ENCODE measurements at places on chromosomes 6 and 20.

DNA sequence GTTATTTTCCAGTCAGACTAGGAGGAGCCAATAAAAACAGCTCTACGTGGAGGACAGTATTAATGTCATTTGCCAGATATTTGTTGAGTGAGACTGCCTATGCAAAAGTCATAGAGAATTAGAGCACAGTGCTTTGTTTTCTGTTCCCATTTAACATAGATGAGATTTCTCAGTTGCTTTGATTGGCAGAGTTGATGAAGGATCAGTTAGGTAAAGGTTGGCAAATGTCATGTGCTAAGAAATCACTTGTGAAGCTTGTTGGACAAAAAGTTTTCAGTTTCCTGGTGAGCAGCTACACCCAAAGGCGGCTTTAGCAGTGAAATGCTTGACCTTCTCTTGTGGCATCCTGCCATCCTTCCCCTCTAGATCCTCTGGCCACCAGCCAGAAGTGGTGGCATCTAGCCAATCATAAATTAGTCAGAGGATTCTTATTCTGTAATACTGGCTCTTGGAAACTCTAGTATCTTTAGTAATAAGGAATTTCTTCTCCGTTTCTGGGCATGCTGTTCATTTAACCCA is 37.0 kb downstream of the BCKDHB start:
- DNase-seq, result no peak

GRCh38 chr6:155228546-155229166 is 35.2 kb upstream of the CLDN20 start:
- DNase-seq, result no peak

- DNase-seq, result no peak
These were observed 27.6 kb downstream of the PRKN start for GRCh38 chr6:162699961-162700360.

GRCh38 chr6:32178547-32179440 is 589 bp downstream of the RNF5 start:
- DNase-seq, result no peak

GRCh38 chr6:11198663-11199603 is 33.5 kb downstream of the NEDD9 start:
- DNase-seq, result no peak

DNA sequence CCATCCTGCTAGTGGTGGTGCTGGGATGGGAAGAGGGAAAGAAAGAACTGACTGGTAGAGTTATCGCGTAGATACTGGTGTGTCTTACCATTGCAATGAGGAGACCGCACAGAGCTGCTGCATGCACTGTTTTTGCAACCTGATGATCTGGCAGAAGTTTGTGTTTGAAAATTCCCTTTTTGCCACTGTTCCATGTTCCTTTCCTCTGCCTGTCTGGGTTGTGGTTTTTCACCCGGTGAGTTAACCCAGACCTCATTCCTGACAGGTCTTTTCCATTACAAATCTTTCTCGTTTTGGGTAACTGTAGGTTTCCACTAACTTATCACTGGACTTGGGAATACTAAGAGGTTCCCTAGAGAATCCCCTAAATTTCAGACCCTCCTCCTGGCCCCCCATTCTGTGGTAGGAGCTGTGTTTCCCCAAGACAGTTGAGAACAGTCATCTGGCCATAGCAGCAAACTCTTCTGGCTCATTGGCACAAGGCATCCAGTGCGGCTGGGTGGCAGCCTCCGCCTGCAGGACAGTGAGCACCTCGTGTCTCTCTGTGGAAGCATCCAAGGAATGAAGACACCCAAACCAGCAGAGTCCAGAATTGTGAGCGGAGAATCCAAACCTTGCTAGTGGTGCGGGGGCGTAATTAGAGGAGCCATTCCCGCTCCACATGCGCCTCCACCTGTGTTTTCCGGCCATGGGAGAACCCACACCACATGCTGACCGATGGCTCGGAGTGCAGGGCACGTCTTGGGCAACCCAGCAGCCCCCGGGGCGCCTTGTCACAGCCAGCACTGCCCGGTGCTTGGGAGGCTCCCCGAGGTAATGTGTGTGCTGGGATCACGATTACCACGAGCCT is 32.8 kb downstream of the ERMARD start:
- no peak for DNase-seq

DNA sequence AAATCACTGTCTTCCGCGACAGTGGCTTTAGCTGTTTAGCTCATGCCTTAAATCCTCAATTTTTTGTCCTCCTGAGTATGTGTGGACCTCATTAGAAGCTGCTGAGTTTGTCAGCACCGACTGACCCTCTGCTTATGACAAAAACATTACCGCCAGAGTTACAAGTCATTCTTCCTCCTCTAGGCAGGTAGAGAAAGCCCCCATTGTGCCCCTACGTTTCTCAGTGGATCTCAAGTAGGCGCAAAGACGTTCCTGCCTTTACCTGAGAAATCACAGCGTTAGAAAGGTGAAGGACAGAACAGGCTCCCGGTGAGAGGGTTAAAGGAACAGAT is 227.3 kb upstream of the PDE10A start:
- DNase-seq, result no peak

GRCh38 chr6:40551966-40552505 is 35.1 kb downstream of the LRFN2 start:
- peak; percentile 92 for DNase-seq

DNA sequence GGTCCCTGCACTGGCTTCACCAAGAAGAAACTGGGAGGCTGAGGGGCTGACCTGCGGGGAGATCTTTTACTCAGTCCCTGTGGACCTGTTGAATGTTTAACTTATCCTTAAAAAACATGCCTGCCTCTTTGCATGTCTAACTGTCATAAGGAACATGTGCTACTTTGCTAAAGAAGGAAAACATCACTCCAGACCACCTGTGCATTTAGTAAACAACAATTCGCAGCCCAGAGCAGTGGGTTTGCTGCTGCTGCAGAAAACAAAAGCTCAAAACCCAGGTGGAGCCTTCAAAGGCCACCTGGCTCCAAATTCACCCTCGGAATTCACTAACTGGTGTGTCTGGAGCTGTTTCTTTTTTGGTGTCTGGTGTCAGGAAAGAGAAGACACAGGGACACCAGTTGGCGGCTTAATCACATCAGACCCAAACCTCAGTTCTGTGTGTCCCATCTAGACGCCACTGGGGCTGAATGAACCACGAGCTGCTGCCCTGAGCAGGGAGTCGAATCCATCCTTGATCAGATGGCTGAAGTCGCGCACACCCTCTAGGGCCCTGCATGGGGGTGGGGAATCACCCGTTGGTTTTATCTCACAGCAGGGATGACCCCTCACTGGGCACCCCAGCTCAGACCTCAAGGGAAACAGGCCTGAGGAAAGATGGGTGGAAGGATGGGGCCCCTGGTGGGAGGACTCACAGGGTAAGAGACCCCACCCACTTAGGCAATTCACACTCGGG is 344.3 kb downstream of the PREX1 start:
- DNase-seq, result no peak

- DNase-seq, result no peak
These were observed 140.9 kb downstream of the JARID2 start for GRCh38 chr6:15386756-15387112.

- peak; percentile 32 for DNase-seq
These were observed 25.3 kb upstream of the HACE1 start for GRCh38 chr6:104884867-104885517.

GRCh38 chr6:18501663-18502013 is 114.5 kb downstream of the RNF144B start:
- no peak for DNase-seq

- DNase-seq, result peak; percentile 6
These were observed 130.8 kb downstream of the JPH2 start for GRCh38 chr20:44056010-44056698.

GRCh38 chr6:55082021-55082420 is 92.3 kb upstream of the HCRTR2 start:
- DNase-seq, result no peak

GRCh38 chr6:168611691-168612090 is 170.7 kb downstream of the SMOC2 start:
- no peak for DNase-seq

DNA sequence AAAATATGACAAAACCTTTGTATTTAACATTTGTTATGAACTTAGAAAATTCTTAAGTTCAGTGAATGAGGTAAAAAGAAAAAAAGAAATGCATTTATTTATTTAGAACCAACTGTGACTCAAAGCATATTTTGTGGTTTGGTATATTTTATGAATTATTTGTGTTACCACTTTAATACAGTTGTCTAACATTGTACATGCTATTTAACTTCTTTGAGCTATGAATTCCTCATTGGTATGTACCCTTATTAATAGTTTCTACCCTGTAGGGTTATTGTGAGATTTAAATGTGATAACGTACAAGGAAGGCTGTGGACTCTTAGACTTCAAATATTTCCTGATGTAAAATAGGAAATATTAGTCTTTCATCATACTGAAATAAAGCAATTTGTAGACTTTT is 162.6 kb downstream of the MMUT start:
- no peak for DNase-seq

- no peak for DNase-seq
These were observed 65.4 kb downstream of the CD164 start for GRCh38 chr6:109316909-109317308.

- DNase-seq, result no peak
These were observed 20.2 kb downstream of the HLA-DRA start for GRCh38 chr6:32459781-32460424.

DNA sequence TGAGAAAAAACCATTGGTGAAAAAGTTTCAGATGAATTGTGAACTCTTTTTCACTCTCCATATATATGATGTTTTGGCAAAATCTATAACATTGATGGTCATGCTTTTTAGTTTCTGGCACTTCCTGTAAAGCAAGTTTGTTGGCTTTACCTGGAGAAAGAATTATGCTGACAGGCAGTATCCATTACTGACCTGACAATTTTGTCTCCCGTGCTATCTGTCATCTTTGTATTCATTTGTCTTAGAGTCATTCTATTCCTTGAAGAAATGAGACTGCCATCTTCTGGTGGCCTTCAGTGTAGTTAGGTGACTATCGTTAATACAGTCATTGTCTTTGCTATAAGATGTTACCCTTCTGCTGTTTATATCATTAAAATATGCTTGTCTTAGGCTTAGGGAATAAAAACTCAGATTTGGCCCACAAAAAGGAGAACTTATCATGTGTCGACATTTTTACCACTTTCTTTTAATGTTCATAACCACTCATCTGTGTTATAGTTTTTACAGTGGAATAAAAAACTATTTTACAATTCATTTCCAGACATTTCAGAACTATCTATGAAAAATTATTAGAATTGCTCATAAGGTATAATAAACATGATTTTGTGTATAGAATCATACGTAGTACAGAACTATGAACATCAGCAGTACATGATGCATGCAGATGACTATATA is 707.0 kb downstream of the EPM2A start:
- DNase-seq, result peak; percentile 17

DNA sequence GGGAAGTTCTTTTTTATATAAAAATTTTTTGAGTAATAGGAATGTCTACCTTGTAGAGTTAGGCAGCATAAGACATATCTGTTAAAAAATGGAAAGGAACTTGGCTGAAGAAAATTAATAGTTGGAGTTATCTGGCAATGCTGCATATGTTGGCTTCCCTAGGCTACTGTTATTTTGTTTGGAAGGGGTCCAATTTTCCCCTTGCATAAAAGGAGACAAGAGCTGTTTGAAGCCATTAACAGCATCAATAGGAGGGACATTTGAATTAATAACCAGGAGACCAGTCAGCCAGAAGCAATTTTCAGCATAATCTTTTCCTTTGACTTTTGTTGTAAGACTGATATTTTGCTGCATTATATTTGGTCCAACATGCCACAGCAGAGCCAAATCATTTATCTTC is 80.9 kb upstream of the TAB2 start:
- DNase-seq, result no peak

DNA sequence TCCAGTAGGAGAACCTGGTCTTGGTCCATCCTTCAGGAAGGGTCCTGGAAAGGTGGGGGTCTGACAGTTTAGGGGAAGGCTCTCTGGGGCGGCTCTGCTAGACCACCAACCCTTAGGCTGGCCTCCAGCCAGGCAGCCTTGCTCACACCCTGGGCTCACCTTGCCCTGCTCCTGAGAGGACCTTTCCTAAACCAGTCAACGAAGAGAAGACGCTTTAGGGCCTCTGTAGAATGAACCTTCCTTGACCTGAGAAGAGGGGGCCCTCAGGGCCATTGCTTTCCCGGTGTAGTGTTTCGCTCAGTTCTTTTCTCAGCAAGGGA is 1.1 kb downstream of the CDC25B start:
- no peak for DNase-seq

GRCh38 chr20:37955511-37955910 is 52.6 kb downstream of the VSTM2L start:
- no peak for DNase-seq

DNA sequence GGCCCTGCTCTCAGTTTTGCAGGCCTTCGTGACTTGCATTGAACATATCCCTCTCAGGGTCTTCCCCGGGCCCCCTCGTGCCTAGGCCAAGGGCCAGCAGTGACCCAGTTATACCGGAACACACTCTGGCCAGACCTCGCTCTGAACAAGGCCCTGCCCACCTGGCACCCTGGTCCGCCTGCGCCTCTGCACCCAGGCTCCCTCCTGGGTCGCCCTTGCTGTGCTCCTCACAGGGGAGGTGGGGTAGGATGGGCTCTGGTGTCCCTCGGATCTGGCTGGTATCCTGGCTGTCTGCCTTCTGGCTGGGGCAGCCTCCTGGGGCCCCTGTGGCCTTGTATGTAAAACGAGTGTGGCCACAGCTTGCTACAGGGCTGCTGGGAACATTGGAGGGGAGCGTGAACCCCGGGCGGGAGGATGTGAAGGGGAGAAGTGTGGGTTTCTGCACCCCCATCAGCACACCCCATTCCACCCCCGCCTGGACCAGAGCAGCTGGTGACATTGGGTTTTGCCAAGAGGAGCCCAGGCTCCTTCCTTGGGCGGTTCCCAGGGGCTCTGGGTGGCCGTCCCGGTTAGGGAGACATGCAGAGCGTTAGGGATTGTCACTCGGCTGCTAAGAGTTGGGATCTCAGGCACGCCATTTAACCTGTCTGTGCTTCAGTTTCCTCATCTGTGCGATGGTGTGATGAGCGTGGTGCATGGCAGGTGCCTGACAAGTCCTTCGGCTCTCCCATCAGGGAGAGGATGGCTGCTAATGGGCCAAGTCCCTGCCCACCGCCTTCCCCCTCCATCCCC is 17.5 kb downstream of the SRC start:
- no peak for DNase-seq

GRCh38 chr6:71766146-71766760 is 120.1 kb upstream of the RIMS1 start:
- DNase-seq, result no peak

DNA sequence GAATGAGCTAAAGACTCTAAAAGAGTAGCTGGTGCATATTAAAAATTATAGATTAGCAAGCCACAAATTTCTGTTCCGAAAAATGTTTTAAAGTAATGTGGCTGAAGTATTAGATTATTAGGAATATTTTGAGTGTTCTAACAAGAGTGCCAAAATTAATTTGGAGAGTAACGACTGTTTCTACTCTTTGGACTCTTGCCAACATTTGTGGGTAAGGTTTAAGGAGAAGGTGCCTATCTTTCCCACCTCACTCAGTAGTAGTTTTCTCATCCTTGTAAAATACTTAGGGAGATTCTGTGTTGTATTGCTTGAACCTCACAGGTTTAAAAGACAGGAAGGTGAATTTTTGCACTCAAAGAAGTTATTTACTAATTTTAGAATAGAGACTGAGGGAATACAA is 5.0 kb downstream of the HSF2 start:
- DNase-seq, result no peak

GRCh38 chr6:110063594-110064263 is 85.6 kb downstream of the GPR6 start:
- no peak for DNase-seq

GRCh38 chr6:168182908-168183612 is 104.0 kb upstream of the FRMD1 start:
- no peak for DNase-seq

- no peak for DNase-seq
These were observed 144.9 kb downstream of the WDR27 start for GRCh38 chr6:169556758-169557548.

All from NCI-H526 treated with DMSO at 0.1 percent for 48 hours (cell line).